ENCODE measurements at places on chromosomes 7 and 10.

DNA sequence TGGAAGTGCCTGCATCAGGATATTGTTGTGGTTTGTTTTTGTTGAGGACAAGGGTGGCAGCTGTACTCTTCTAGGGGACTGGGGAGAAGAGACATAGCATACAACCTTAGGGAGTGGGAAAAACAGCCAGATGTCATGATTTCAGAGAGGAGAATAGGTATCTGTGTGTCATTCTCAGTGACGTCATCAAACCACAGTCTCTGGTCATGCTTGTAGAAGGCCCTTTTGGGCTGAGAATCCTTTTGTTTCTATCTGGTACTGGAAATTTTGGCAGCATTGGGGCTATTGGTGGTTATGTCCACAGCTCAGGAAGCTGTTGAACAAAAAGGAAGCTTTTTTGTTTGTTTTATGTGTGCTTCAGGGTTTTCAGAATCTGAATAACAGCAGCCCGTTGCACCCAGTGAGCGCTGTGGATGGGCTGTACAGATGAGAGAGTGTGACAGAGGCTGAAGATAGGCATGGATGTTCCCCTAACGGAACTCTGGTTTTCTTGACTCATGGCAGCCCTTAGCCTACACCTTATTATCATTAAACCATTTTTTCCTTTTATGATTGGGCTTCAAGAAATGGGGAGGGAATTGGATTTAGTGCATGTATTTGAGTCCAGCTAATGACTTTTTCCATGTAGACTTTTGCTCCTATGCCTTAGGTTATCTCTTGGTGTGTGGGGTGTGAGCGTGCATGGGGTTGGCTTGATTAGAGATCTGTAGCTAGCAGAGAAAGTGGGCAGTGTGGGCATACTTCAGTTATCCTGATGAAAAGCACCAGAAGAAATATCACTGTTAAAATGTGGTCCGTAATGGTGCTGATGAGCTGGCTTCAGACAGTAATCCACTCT, 65.7 kb downstream of the SND1 start:
- no peak for DNase-seq

DNA sequence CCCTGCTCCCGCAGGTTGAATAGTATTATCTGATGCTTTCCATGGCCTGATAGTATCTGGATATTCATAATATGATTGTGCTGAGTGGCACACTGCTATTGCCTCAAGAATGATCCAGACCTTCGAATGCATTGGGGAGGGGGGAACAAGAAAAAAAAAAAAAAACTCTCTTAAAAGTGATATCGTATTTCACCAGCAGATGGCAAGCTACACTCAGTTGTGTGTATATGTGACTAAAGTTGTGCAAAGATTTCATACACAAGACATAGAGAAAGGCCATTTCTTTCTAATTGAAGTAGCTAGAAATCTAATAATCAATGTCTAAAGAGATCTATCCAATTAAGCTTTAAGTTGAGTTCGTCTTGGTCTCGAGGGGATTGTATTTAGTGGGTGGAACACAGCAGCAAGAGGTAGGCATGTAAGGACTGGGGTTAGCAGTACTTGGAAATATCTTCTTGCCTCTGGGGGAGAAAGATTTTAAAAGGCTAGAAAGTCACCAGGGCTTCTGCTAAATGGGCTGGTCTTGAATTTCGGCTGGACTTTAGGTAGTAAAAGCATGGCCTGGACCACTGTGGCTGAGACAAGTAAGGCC, 15.3 kb downstream of the SFRP4 start:
- no peak for DNase-seq

GRCh38 chr10:109474261-109474660, 449.1 kb downstream of the XPNPEP1 start:
- no peak for DNase-seq

- DNase-seq = no peak
Observed at GRCh38 chr10:118816471-118817168, 61.9 kb upstream of the CACUL1 start.

- no peak for DNase-seq
Observed at GRCh38 chr7:107405559-107405958, 64.3 kb upstream of the GPR22 start.

GRCh38 chr7:29044554-29044953, 86.4 kb upstream of the TRIL start:
- no peak for DNase-seq

DNA sequence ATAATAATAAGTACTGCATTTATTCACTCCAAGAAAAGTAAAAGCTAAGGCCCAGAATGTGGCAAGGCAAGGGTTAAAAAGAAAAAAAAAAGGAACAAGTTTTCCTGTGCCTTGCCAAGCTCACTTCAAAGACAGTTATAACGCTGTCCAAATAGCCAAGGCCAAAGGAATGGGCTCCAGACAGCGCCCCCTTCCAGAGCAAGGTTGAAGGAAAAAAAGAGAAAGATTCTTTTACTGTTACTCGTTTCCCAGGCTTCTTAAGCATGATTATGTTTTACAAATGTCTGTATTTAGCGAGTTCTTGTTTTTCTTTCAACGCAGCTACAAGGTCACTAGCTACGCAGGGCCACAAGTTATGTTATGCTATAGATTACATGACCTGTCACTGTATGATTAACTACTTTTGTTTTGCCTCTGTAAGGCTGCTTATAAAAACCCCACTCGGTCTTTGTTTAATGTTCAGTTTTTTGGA, 9.1 kb upstream of the EIF4H start:
- no peak for DNase-seq

DNA sequence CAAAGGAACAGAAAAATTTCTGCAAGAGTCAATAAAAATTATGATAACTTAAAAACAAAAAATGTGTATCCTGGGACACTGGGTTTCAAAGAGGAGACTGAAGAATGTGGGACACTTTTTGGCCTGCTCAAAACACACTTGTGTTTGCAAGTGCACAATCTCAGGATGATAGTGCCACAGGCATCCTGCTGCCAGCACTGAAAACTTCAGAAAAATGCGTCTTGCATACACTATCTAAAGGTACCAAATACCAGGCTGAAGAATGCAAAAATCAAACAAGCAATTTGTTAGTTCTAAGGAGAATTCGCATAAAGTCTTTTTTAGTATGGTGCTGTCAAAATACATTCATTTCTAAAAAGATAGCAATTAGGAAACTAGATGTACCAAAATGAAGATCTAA, 38.1 kb downstream of the WASL start:
- DNase-seq = no peak

DNA sequence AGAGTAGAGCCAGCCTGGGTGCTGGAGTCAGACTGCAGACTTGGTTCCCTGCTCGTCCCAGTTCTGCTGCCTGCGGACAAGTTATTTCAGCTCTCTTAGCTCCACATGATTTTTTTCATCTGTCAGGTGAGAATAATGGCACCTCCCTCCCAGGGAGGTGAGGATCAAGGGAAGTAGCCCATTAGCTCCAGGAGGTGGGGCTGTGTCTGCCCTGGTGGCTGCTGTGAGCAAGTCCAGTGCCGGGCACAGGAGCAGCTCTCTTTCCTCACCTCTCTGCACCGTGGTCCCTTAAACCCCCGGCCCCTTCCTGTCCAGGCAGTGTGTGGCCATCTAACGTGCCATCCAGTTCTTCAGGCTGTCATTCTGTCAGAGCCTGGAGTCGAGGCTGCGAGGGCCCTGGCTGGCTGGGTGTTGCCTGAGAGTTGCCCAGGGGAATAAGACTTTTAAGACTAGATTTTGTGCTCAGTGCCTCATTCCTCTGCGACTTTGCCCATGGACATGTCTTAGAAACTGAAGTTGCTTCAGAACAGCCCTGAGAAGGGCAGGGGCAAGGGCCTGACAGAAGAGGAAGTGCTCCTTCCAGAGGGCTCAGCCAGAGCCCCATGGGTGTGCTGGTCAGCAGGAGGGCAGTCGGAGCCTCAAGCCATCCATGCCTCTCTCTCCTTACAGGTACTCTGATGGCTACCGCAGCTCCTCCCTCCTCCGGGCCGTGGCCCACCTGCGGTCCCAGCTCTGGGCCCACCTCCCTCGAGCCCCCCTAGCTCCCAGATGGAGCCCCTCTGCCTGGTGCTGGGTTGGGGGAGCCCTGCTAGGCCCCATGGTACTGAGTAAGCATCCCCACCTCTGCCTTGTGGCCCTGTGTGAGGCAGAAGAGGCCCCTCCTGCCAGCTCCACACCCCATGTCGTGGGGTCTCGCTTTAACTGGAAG, 5.0 kb downstream of the ABCB8 start:
- DNase-seq = no peak

GRCh38 chr10:79229071-79229541, 118.2 kb upstream of the PPIF start:
- DNase-seq = no peak

DNA sequence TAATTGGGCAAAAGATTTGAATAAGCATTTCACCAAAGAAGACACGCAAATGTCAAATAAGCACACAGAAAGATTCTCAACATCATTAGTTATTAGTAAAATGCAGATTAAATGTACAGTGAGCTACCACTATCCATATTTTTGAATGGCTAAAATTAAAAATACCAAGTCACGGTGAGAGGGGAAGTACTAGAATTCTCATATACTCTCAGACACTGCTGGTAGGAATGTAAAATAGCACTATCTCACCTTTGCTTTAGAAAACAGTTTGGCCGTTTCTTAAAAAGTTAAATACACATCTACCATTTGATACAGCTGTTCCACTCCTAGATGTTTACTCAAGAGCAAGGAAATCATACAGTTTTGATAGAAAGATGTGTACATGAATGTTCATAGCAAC, 115.8 kb upstream of the CELF2 start:
- DNase-seq = no peak

GRCh38 chr7:29331163-29331562, 136.6 kb downstream of the CHN2 start:
- no peak for DNase-seq

- DNase-seq = no peak
Observed at GRCh38 chr7:66379542-66380160, 174.5 kb downstream of the TPST1 start.

DNA sequence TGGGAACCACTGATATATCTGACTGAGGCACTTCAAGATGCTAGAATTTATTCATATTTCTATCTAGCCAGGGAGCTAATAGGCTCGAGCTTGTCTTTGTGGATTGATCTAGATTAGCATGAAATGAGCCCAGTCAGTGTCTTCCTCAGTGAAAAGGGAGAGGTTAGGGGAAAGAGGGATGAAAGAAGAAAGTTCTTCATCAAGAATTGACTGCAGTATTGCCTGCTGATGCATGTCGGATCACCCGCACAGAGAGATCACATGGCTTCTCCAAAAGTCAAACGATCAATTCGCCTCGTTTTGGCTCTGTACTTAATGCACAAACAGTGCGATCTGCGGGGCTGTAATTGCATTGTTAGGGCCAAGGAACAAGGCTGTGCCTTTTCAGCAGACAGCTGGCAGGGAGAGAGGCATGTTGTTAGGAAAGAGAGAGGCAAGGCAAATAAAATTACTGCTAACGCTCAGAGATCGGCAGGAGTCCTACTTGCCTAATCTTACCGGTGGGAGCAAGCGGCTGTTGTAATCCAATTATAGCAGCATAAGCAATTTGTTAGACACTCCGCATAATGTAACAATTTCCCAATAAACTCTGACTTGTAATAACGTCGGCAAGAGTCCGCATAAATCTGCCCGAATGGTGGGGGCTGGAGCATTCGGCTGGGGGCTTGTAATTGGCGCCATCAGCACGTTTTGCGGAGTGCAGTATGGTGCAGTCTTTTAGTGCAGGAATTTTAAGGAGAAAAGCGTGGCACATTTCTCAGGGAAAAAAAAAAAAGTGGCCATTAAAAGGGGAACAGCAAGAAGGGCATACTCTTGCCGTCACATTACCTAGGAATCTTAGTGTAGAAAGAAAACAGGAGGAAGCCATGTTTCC, 102.1 kb downstream of the POLL start:
- no peak for DNase-seq

DNA sequence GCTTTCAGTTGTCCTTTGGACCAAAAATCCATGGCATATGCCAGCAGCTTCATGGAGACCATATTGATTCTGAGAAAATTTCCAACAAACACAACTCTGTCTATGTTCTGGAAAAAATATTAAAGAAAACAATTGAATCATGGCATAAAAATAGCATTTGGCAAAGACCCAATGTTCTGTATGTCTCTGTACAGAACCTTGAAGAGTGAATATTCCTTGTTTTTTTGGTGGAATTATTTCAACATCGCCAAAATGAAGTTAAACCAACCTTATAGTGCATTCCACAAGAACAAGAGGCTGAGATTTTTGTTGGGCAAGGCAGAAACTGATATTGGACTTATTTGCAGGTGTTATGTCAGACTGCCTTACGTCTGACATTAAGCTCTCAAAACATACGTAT, 53.3 kb upstream of the SLC16A12 start:
- DNase-seq = no peak

DNA sequence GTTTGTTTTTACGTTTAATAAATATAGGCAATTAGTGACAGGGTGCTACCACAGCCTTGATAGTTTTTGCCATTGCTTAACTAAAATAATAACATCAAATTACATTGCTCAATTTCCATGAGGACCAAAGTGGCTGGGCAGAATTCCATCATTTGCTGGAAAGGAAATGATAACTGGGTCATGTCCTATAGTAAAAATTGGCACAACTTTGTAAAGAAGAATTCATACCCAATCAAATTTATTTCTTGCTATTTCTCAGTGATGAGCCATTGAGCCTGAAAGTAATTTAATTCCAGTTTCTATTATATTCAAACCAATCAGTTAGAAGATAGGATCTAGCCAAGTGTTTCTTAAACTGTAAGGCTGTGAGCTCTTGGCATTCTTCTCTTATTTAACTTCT, 102.2 kb upstream of the CTTNBP2 start:
- no peak for DNase-seq

DNA sequence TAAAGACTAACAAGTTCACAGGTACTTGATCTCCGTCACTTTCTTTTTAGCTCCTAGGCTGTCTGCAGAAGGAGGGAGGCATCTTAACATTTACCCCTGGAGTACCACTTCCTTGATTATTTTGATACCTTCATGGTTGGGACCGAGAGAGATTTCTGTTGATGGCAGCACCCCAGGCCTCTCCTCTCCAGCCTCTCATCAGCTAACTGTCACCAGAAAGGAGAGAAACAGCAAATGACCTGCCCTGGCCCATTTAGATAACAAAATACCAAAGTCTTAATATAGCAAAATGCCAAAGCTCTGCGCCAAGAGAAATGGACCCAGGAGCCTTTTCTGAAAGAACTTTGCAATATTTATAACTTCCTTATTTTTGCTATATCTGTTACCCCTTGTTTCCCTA, 30.0 kb upstream of the KLHL7 start:
- DNase-seq = no peak

GRCh38 chr7:150881189-150881588, 28.9 kb downstream of the AOC1 start:
- no peak for DNase-seq

GRCh38 chr7:41113719-41114118, 589.2 kb downstream of the INHBA start:
- DNase-seq = no peak

- DNase-seq = no peak
Observed at GRCh38 chr10:133202778-133203651, 27.0 kb upstream of the UTF1 start.

DNA sequence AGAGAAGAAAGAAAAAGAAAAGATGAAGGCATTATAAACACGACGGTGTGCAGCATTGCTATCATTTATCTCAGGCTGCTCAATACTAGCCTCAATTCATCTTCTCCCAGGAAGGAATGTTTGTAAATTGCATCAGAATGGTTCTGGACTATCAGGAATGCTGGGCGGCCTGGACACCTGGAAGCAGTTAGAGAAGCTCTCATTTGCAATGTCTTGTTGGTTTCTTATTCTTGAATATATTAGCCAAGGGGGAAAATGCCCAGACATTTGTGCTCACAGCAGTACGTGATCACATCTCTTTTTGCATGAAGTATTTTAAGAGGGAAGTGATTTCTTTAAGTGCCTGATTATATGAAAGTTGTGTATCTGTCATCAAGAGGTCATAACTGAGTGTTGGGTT, 85.6 kb upstream of the IMMP2L start:
- DNase-seq = no peak

All from stimulated activated CD8-positive, alpha-beta memory T cell treated with anti-CD3 and anti-CD28 coated beads, Interleukin-7, amount 100 ng/mL, for 1 hour (primary cell).